ENCODE measurements at places on chromosomes 13 and 19.

GRCh38 chr13:53612200-53612599 is 583.6 kb downstream of the OLFM4 start:
- no peak for DNase-seq

DNA sequence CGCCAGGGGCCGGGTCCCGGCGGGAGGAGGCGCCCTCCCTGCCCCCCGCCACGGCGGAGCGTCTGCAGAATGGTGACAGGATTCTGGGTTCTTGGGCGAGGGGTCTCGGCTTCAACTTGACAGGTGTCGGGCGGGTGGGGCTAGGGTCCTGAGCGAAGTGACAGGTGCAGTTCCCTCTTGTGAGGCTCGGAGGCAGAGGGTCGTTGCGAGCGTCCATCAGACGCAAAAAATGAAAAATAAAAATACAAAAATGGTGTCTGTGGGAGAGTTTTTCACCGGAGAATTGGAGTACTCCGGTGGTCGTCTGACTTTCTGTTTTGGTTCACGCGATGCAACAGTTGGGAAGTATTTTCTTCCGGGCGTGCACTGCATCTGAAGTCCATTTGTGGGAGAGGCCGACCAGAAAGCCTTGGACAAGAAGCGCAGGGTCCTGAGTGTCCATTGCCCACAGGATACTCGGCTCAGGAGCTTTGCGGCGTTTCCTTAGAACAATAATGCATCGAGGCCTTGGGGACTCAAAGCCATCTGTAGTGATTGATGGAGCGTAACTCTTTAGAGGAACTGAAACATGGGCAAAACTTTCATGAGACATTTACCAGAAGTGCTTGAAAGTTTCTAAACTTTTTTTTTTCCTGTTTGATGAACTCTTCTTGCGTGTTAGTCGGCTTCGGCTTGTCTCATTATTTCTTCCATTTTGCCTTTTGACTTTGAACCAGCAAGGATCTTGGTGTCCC is 759 bp downstream of the RB1 start:
- no peak for DNase-seq

- no peak for DNase-seq
Measured at GRCh38 chr19:35194012-35194984, 34.2 kb downstream of the FAM187B start.

GRCh38 chr13:79647533-79647932 is 166.6 kb downstream of the NDFIP2 start:
- no peak for DNase-seq

DNA sequence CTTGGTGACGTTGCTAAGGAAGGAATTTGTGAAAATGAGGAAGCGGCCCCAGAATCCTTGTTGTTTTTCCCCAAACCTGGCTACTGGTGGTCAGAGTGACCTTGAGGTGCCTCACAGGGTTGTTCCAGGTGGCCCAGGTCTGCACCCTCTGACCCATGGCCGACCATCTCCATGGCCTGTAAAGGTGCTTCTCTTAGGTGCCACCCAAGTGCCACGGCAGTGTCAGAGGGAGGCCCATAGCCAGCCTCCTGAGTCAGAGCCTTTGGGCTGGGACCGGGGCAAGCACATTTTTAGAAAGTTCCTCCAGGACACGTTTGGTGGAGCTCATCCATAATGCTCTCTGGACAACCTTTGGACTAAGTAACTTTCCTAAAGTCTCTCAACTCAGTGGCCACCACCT is 83.9 kb upstream of the IRS2 start:
- no peak for DNase-seq

DNA sequence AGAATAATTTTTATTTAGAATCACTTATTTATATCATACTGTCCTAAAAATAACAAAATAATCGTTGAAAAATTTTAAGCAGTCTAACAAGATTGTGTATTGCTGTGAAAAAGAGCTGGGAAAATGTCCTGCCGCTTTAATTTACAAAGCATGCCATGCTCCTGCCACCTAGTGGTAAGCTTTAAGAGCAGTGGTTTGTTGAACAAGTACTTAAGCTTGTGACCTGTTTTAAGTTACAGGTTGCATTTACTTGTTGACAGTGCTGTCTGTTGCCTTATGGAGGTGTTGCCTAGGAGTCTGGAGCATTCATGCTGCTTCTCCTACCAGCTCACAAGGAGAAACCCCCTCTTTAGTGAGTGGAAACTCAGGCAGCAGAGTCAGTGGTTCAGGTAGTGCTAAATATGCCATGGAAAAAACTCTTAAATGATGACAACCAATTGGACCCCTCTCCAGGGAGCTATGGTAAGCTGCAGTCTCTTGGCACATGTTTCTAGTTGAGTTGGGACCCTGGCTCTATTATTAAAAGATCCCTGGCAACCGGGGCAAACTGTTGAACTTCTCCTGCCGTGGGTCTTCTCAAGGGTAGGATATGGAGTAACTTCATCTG is 68.4 kb downstream of the SPATA13 start:
- no peak for DNase-seq

- no peak for DNase-seq
Measured at GRCh38 chr13:43021926-43022670, 1.3 kb upstream of the DNAJC15 start.

DNA sequence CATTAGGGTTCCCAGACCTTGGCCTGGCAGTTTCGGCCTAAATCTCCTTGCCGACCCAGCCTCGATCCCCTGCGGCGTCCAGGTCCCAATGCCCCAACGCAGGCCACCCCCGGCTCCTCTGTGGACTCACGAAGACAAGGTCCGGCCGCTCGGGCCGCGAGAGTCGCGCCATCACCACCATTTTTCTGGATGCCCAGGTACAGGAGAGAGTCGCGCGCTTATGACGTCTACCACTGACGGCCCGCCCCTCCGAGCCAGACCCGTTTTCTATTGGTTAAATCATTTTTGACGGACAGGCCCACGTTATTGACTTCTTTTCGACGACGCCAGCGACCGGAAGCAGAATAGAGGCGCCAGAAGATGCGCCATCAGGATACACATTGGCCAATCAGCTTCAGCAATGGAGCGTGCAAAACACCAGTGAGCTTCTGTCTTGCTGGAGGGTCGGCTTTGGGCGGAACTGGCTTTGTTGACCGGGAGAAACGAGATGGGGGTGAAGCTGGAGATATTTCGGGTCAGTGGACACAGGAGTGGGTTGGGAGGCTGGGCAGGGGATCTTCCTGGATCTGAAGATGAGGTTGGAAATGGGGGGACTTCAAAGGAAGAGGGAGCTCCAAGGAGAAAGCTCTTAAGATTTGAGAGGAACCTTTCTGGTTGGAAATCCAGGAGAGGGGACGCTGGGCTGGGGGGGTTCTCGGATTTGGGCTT is at the start of the genes PET100 and XAB2:
TSS of gene PET100 (plus strand) at position 447 of the 708 bp plus-strand sequence. CDS start at position 488, 41 bp downstream.
TSS of gene XAB2 (minus strand) at position 199 of the 708 bp plus-strand sequence. CDS start at position 181, 18 bp downstream.
- DNase-seq, result peak; percentile 99

DNA sequence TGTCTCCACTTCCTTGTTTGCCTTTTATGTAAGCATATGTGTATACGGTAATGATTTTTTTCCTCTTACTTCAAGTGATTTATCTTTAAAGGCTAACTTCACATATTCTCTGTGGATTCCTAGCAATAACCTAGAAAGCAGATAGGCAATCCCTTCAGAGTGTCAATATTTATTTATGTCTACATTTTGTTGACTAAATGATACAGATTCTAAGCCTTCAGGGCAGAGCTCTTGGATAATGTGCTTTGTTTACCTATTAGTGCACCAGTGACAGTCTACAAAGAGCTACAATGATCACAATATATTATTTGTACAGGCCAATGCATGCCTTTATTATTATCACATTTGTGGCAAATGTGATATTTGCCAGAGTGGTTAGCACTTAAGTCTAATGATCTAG is 406.2 kb downstream of the EFNB2 start:
- DNase-seq, result no peak

- no peak for DNase-seq
Measured at GRCh38 chr13:39641645-39642044, 13.8 kb upstream of the COG6 start.

DNA sequence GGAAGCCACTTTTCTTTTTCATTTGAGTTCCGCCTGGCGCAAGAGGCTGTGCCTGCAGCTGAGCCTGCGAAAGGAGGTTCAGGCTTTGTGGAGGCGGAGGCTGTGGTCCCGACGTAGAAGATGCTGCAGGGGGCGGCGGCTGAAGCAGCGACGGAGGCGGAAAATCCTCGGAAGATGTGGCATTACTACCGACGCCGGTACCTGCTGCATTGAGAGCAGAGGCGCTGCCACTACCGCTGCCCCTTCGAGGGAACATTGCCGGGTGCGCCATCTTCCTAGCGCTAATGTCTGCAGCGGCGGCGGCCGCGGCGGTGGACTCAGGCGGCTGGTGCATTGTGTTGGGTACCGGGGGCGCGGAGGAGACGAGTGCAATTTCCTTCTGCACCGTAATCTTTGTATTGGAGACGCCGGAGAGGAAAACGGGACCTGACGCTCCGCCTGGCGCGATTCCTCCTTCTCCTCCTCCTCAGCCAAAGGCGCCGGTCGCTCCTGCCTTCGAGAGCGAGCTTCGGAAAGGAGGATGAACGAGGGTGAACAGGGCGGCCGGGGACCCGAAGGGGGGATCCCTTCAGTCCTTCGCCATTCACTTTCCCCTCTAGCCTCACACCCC is at the start of gene TSC22D1:
TSS of gene TSC22D1 (minus strand) at position 590 of the 610 bp plus-strand sequence. CDS start at position 334, 256 bp downstream.
- no peak for DNase-seq
